ENCODE measurements at places on chromosomes 11 and 22.
A peak's percentile ranks its signal among the peaks of the same experiment; 100 is the strongest.

DNA sequence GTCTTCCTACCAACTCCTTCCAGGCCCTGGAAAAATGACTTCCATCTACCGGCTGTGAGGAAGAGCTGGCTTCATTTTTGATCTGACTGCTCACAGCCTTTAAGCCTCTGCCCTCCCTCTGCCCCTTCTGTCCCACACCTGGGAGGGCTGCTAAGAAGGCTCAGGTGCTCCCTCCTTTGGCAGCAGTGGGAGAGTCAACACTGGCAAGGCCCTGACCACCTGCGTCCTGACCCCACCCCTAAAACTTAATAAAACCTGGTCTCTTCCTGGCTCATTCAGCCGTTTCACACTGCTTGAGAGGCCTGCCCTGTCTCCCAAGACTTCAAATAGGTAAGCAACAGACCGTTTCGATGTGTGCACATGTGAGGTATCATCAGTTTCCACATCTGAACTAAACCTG lies 52.1 kb upstream of the NFRKB start:
- DNase-seq: no peak

DNA sequence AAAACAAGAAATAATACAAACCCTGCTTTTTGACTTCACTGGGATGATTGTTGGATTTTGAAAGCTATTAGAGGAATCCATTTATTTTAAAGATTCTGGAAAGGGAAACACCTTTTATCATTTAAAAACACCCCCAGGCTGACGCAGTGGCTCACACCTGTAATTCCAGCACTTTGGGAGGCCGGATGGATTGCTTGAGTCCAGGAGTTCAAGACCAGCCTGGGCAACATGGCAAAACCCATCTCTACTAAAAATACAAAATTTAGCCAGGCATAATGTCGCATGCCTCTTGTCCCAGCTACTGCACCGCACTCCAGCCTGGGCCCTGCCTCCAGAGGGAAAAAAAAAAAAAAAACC lies 317 bp upstream of the SCN2B start:
- no peak for DNase-seq

GRCh38 chr22:31676700-31677099 lies 14.7 kb upstream of the PISD start:
- peak; percentile 83 for DNase-seq

DNA sequence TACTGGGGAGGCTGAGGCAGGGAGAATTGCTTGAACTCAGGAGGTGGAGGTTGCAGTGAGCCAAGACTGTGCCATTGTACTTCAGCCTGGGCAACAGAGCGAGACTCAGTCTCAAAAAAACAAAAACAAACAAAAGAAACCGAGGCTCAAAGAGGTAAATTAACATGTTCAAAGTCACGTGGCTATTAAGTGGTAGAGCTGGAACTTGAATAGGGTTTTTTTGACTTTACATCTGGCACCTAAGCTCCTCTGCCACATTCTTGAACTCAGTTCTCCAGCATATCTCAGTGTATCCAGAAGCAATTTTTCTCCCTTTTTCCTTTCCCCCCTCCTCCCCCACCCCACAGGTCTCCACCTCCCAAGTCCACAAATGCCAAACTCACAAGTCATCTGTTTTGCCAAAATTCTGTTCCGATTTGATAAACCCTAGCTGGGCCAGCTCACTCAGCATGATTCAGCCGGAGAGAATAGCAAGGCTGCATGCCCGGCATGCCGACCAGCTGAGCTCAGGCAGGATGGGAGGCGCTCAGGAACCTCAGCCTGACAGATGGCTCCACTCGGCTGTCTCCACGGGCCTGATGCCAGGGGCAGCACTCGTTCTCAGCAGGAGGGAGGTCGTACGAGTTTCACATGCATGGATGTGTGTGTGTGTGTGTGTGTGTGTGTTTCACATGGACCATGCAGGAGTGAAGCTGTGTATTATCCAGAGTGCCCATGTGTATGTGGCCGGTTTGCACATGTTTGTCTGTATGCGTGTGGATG lies 63.2 kb upstream of the RRAS2 start:
- peak; percentile 53 for DNase-seq

DNA sequence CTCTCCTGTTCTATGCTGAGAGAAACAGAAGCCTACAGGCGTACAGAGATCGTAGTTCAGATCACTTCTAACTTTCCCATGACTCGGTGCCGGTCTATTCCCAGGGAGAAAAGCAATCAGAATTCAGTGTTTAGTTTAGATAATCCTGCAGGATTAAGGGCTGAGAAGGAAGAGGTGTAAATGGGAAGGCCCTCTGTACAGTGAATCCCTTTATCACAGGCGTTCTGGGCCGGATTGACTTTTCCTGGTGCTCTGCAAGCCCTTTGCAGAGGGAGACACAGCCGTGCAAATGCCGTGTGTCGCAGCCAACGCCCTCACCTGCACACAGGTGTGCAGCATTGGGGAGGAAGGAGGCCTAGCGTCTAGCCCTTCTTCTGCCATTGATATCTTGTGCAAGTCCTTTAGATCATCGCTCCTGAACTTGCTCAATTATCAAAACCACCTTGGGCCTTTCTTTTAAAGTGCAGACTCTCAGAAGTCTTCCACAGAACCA lies 90.6 kb downstream of the DSCAML1 start:
- DNase-seq: no peak

- no peak for DNase-seq
Observed at GRCh38 chr11:35815556-35816315, 128.1 kb upstream of the LDLRAD3 start.

DNA sequence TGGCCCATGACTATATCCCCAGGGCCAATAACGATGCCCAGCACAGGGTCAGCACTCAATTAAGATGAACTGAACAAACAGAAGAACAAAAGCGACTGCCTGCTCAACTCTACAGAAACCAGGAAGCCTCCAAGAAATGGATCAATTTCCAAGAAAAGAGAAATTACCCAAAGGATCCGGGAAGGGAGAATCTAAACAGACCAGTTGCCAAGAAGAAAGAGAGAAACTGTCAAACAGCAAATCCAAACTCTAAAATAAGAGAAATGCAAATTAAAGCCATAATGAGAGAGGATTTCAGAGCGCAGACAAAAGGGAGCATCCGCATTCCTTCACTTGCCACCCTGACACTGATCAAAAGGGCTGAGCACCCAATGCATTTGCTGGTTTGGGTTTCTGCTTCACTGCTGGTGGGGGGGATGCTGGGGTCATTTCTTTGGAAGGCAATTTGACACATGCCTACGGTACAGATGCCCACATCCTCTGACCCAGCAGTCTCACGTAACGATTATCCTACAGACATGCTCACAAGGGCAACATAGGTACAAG lies 37.7 kb upstream of the RFPL3 start:
- DNase-seq: no peak

DNA sequence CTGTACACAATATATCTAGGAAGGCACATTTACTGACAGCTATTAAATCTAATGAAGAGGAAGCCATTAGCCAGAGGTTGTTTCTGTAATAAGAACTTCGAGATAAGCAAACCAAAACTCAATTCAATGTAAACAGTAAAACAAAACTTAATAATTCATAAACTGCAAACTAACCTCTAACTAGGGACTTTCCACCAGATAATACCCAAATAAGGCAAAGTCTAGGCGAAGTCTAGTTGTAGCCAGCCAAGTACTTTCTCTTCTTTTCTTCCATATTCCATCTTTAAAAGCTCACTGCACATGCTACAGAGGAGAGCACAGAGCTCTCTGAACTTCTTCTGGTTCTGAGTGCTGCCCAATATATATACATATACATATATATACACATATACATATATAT lies 229.9 kb upstream of the ANO5 start:
- no peak for DNase-seq

GRCh38 chr11:61132646-61133045 lies 28.6 kb downstream of the VPS37C start:
- DNase-seq: no peak

GRCh38 chr22:43346521-43346929 lies 3.4 kb upstream of the SCUBE1 start:
- peak; percentile 46 for DNase-seq

DNA sequence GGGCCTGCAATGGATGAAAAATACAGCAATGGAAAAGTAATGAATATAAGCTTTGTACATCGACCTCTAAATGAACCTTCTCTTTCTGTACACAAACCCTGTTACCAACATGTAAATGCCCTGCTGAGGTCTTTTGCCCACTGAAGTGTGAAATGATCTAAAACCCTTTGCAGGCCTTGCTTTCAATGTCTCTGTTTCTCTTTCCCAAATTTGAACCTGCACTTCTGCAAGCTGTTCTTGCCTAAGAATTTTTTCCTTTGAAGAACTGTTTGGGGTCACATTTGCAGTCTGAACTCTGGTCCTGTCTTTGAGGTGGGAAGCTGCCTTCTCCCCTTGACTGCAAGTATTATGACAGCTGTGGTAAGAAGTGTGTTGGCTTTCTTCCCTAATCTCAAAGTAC lies 1237.1 kb downstream of the FAM181B start:
- no peak for DNase-seq

- no peak for DNase-seq
Observed at GRCh38 chr11:1296287-1296686, 13.1 kb downstream of the TOLLIP start.

Data from DMS153 (cell line).